Subcutaneous preadipocyte (primary cell): ENCODE measurements at places on chromosomes 11 and 22. TPM values are rescaled to one million over a fixed set of nuclear protein-coding genes. Genes with fewer than 3 reads are reported as not detected.

Gene TTC9C
- total RNA-seq, result 32.3 and 36.0 TPM in 2 replicates

Gene GAB4
- not detected in 2 replicates for total RNA-seq

Gene SLC15A3
- 4.5 and 8.1 TPM in 2 replicates for total RNA-seq

Gene DGCR6
- total RNA-seq, result 0.59 and 1.8 TPM in 2 replicates

Gene CFAP300
- 2.2 and 5.1 TPM in 2 replicates for total RNA-seq

Gene PATE4
- total RNA-seq, result not detected in 2 replicates

Gene RIMBP3C
- total RNA-seq, result 0.39 and 1.1 TPM in 2 replicates

Gene WNT11
- 0.59 and 1.1 TPM in 2 replicates for total RNA-seq

Gene SLC6A5
- not detected in 2 replicates for total RNA-seq

Gene FGF19
- total RNA-seq, result not detected in 2 replicates

Gene C22orf15
- not detected in 2 replicates for total RNA-seq

Gene MLC1
- total RNA-seq, result not detected in 2 replicates
